IMR-90 (cell line): ENCODE measurements at places on chromosomes 7 and 10.

- DNase-seq, result peak; percentile 52
These were observed 16.5 kb downstream of the CREB3L2 start for GRCh38 chr7:137985253-137985896.

GRCh38 chr7:29277436-29278215, 83.1 kb downstream of the CHN2 start:
- no peak for DNase-seq

- no peak for DNase-seq
These were observed 36.9 kb downstream of the STK32C start for GRCh38 chr10:132270721-132271457.

GRCh38 chr10:100979791-100980272, 7.5 kb downstream of the MRPL43 start:
- no peak for DNase-seq

GRCh38 chr10:127925471-127926207, 18.7 kb downstream of the PTPRE start:
- DNase-seq, result no peak

- DNase-seq, result no peak
These were observed 148.8 kb downstream of the NOC3L start for GRCh38 chr10:94213980-94214379.

DNA sequence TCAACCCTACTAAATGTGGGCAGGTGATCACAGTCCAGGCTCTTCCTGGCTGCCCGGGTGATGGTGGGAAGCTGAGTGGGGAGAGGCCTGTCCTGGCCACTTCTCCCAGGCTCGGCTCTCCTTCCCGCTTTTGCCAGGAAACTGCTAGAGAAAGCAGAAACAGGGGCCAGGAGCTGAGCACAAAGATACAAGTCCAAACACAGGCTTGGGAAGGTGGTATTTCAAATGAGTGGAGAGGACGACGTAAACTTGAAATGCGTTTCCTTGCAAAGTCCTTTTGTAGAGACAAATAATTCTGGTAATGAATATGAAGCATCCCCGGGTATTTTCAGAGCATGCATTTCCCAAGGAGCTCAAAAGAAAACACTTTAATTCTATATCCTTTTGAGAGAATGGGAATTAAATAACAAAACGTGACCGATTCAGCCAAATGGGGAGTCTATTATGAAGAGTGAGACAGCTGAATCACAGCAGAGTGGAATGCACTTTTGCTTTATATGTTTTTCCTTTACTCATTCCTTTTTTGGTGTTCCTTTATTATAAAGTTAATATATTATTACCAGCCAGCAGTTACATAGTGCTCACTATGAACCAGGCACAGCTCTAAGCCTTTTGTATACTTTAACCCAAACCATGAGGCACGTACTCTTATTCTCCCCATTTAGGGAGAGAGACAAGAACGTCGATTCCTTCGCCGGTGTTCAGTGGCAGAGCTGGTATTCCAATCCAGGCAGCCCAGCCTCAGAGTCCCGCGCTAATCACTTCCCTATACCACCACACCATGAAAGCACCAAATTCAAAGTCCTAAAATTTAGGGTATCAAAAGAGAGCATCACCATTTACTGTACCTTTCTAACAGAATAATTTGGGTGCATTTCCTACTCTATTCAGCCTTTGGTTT, 218.2 kb upstream of the KLF14 start:
- no peak for DNase-seq

GRCh38 chr7:76338298-76339084, 20.3 kb downstream of the YWHAG start:
- no peak for DNase-seq

- no peak for DNase-seq
These were observed 972.2 kb upstream of the GHITM start for GRCh38 chr10:83167081-83167480.

DNA sequence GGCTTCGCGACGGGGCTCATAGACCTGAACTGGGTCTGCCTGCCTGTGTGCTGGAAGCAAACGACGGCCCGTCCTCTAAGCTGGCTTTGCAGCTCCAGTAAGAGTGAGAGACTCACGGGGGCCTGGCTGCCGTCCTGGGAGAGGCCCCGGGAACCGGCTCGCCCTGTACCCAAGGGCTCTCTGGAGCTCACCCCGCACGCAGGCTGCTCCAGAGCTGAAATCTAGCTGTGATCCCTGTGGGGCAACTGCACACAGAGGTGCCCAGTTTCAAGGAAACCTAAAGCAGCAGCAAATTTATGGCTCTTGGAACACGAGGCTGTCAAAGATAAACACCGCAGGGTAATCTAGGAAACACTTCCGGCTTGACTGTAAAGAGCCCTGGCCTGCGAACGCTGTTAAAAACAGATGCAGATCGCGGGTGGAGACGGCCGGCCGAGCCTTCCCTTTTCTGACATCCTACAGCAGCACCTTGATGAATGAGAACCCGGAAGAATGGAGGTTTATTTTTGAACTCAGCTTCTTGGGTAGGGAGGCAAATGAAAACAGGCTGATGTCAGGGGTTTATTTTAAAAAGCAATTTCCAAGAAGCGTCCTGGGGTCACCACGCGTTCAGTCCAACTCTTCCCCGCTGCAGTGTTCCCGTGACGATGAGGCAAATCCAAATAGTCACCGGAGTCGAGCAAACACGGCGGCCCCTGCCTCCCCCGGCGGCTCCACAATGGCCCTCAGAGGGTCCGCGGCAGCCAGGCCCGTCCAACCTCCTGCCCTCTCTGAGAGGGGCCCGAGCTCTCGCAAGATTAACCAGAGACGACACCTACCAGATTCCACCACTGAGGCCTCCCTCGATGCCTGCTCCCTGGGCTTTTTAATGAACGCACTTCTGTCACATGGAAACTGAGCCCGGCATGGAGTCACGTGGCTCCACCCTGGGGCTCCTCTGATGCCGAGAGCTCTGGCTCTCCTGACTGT, 29.6 kb downstream of the AMZ1 start:
- peak; percentile 62 for DNase-seq

GRCh38 chr10:70440296-70441160, 953 bp downstream of the NODAL start:
- no peak for DNase-seq

GRCh38 chr7:157269341-157270059, 67.3 kb upstream of the DNAJB6 start:
- DNase-seq, result no peak

DNA sequence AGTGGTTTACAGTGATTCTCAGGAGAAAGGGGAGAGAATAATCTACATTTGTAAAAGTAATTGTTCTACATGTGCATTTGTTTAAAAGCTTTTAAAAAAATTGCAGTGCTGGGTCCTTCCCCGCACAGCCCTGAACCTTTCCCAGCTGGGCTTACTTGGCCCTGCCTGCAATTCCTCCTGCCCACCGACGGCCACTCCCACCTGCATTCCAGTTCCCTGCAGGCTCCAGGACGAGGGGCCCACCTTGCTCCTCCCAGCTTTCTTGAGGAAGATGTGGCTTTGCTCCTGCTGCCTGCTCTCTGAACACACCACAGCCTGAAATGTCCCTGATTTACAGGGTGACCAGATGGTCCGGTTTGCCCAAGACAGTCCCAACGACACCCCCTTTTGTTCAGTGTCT, 222.7 kb downstream of the PRPF18 start:
- no peak for DNase-seq

DNA sequence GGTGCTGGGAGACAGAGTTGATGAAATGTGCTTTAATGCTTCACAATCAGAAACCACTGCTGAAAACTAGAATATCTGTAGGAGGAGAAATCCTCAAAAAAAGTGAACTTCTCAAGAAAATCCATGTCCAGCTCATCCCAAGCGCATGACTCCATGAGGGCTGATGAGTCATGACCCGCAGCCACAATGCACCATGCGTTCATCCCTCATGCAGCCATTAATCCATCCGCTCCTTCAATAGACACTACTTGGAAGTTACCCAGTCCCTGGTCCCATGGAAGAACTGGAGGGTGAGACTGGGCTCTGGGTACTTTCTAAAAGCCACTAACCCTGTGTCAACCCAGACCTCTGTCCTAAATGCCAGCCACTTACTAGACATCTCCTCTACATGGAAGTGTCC, 24.4 kb downstream of the TMEM273 start:
- DNase-seq, result peak; percentile 96

DNA sequence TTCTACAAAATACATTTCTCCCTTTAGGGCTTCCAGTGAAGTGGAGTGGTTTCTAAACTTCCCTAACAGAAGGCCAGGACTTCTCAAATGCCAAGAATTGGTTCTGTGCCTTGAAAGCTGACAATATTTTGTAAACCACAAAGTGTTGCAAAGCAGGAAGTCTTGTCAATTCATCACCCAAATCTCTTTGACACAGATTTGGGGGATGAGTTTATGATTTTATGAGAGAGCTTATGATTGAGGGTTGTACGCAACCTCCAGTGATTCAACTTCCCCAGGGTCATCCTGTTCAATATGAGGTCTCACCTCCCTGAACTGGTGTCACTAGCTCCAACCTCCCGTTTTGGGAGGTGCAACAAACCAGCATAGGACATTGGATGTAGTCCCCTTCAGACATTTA, 83.7 kb downstream of the PRLHR start:
- DNase-seq, result no peak

GRCh38 chr7:12418452-12418851, 14.8 kb upstream of the VWDE start:
- DNase-seq, result no peak

DNA sequence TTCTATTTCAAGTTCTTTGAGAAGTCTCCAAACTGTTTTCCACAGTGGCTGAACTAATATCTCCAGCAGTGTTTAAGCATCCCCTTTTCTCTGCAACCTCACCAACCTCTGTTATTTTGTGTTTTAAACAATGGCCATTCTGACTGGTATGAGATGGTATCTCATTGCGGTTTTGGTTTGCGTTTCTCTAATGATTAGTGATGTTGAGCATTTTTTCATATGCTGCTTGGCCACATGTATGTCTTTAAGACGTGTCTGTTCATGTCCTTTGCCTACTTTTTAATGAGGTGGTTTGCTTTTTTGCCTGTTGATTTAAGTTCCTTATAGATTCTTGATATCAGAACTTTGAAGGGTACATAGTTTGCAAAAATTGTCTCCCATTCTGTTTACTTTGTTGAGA, 156.6 kb upstream of the IMMP2L start:
- no peak for DNase-seq
